ENCODE measurements at places on chromosomes 5 and 9.

GRCh38 chr9:103617046-103617445 lies 477.1 kb upstream of the SMC2 start:
- DNase-seq: no peak

DNA sequence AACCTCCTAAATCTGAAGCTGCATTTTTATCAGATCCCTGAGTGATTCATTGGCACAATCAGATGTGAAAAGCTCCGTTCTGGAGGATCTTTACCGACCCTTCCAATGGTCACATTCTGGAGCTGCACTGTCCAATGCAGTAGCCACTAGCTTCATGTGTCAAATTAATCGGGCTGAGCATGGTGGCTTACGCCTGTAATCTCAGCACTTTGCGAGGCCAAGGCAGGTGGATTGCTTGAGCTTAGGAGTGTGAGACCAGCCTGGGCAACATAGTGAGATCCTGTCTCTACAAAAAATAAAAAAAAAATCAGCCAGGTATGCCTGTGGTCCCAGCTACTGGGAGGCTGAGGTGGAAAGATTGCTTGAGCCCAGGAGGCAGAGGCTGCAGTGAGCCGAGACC lies 3.7 kb downstream of the IL17B start:
- DNase-seq: no peak

- DNase-seq: no peak
These were observed 505.5 kb upstream of the COX7C start for GRCh38 chr5:86112249-86112648.

DNA sequence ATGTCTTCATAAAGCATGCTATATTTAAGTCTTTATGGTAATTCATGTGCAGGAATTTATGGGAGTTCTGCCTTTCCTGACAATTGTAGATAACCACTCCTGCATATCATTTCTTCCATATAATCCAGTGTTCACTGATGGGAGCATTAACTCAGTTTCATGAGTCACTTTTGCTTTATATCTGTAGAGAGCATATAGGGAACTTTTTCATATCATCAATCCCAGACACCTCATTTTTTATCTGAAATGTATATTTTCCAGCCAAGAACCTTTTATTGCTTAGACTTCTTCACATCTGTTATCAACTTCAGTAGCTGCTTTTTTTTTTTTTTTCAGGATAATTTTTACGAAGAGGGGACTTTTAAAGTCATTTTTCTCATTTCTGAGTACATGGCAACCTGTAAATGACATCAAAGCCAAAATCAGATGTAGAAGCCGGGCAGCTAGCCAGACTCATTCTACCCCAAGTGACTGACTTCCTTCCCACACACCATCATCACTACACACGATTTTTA lies 41.1 kb downstream of the NFX1 start:
- no peak for DNase-seq

DNA sequence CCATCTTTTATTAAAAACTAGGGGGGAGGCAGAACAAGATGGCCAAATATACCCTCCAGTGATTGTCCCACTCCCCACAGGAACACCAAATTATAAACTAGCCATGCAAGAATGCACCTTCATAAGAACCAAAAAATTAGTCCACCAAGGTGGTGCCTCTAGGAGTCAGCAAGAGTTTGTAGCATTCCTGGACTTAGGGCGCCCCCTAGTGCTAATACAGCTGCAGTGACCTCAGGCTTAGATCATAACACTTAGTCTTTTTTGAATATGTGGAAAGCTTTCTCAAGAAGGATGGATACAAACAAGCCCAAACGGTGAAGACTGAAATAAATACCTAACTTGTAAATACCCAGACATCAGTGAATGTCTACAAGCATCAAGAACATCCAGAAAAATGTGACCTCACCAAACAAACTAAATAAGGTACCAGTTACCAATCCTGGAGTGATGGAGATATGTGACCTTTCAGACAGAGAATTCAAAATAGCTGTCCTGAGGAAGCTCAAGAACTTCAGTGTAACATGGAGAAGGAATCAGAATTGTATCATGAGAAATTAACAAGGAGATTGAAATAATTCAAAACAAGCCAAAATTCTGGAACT lies 19.3 kb downstream of the PPIP5K2 start:
- DNase-seq: no peak

GRCh38 chr5:150399524-150400211 lies 13.0 kb downstream of the CD74 start:
- DNase-seq: no peak

GRCh38 chr9:22898591-22898990 lies 452.0 kb downstream of the DMRTA1 start:
- no peak for DNase-seq

GRCh38 chr9:136538599-136539426 lies 7.0 kb downstream of the NOTCH1 start:
- DNase-seq: no peak

GRCh38 chr9:79985264-79985663 lies 413.5 kb downstream of the TLE4 start:
- no peak for DNase-seq

DNA sequence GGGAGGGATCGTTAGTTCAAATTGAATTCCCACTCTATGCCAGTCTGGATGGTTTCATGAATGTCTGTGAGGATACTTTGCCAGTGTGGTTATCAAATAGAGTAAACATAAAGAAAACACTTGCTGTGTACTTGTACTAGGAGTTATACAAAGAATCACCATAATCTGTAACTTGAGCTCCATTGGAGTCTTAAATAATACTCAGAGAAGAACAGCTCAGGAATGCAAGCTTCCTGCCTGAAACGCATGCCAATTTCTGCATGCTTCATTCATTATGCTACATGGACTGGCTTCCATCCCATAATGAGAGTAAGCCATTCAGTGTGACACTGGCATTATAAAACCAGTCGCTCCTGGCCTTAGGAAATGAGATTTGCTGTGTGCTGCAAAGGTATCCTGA lies 351.4 kb downstream of the SEMA5A start:
- DNase-seq: no peak

Data from GM12864 (cell line).